Kidney (tissue), 22 donors: ENCODE measurements at places on chromosomes 7 and 10. TPM values are rescaled to one million over a fixed set of nuclear protein-coding genes. Genes with fewer than 3 reads are reported as not detected.
A peak's percentile ranks its signal among the peaks of the same experiment; 100 is the strongest.

Gene PLEKHS1
- total RNA-seq, result 0.41 TPM

Gene H2BK1
- total RNA-seq, result not detected

Gene TCAF2
- total RNA-seq, result 4.2 TPM

Gene MALRD1
- total RNA-seq, result 2.0 TPM

Gene NODAL
- not detected for total RNA-seq

Gene CUBN
- 14.8 TPM for total RNA-seq

Gene ADRB1
- total RNA-seq, result 0.72 TPM

Gene CYP26C1
- total RNA-seq, result 0.35 TPM

DNA sequence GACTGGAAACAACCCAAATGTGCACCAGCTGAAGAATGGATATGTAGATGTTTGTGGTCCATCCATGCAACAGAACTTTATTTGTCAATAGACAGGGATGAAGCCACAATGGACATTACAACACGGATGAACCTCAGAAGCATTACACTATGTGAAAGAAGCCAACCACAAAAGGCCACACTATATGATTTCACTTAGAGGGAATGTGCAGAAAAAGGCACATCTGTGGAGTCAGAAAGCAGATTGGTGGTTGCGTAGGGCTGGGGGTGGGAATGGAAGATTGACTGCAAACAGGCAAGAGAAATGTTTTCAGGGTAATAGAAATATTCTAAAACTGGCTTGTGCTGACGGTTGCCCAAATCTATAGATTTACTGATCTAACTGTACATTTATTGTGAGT, 34.3 kb upstream of the WASHC2A start:
- no peak for DNase-seq
- no peaks in the 10 kb centered on the region for H3K27me3 ChIP-seq
- no peaks in the 10 kb centered on the region for H3K4me1 ChIP-seq
- no peak overlapping the region for H3K27ac ChIP-seq
- H3K36me3 ChIP-seq, result no peaks in the 10 kb centered on the region
- no peak overlapping the region for H3K4me3 ChIP-seq

- no peaks in the 10 kb centered on the region for H3K4me1 ChIP-seq
- H3K36me3 ChIP-seq, result no peaks in the 10 kb centered on the region
- no peak overlapping the region for H3K27ac ChIP-seq
- no peaks in the 10 kb centered on the region for H3K27me3 ChIP-seq
These were observed 123.3 kb downstream of the TWIST1 start for GRCh38 chr7:18993933-18994668.

- no peaks in the 10 kb centered on the region for H3K4me1 ChIP-seq
- H3K27ac ChIP-seq, result no peak overlapping the region
- H3K27me3 ChIP-seq, result no peaks in the 10 kb centered on the region
- H3K36me3 ChIP-seq, result peaks cover 11% of the 10 kb centered on the region
These were observed 4.9 kb downstream of the SMARCD3 start for GRCh38 chr7:151243408-151244195.

DNA sequence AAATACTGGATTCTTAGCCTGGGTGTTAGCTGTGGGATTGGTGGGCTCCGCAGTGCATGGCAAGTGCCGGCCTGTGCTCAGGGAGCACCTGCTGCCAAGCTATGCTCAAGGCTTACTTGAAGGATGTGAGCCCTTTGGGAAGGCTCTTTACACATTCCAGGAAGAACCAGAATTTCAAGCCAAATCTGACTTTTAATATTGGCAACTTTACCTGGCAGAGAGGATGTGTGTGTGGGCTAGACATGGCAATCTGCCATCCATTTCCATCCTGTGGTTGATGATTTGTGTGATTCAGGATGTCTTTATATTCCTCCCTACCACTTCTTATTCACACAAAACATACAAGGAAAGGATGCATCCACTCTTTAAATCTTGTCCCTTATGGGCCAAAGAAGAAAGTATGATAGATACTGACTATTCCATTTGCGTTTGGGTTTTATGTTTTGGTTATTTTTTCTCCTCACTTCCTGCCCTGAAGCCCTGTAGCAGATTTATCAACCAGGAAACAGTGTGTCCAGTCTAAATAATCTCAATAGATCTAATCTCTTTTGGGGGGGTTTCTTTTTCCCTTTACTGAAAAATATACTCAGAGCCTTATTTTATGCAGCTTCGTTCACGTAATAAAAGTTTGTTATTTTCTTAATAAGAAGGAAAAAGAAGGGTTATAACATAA, 247.1 kb downstream of the COBL start:
- DNase-seq, result no peak
- no peak overlapping the region for H3K4me3 ChIP-seq
- H3K27ac ChIP-seq, result peak overlapping the region; percentile 24

DNA sequence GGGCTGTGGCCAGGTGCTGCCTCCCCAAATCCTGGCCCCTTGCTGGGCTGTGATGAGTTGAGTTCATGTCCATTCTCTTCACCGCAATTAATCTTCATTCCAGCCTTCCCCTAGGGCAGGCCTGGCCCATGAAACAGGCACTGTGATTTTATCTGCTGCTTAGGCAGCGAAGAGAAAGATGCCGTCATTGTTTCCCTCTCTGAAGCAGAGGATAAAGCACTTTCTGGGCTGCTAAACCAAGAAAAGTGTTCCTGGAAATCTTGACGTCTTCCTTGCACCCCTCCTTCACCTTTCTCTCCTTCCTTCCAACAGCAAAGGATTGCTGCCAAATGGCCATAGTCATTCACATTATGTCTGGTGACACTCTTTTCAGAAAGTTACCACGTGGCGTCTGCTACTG, 265.9 kb downstream of the ZEB1 start:
- H3K4me3 ChIP-seq, result no peak overlapping the region
- no peaks in the 10 kb centered on the region for H3K36me3 ChIP-seq
- no peak for DNase-seq
- peaks cover 21% of the 10 kb centered on the region for H3K4me1 ChIP-seq

GRCh38 chr7:8236780-8237407, 25.1 kb downstream of the ICA1 start:
- H3K36me3 ChIP-seq, result no peaks in the 10 kb centered on the region
- no peak overlapping the region for H3K4me3 ChIP-seq
- no peaks in the 10 kb centered on the region for H3K4me1 ChIP-seq

GRCh38 chr10:15242261-15242840, 73.9 kb upstream of the NMT2 start:
- H3K36me3 ChIP-seq, result no peaks in the 10 kb centered on the region
- H3K27ac ChIP-seq, result no peak overlapping the region
- no peaks in the 10 kb centered on the region for H3K27me3 ChIP-seq
- H3K4me1 ChIP-seq, result no peaks in the 10 kb centered on the region
- peak; percentile 51 for DNase-seq
- no peak overlapping the region for H3K4me3 ChIP-seq

DNA sequence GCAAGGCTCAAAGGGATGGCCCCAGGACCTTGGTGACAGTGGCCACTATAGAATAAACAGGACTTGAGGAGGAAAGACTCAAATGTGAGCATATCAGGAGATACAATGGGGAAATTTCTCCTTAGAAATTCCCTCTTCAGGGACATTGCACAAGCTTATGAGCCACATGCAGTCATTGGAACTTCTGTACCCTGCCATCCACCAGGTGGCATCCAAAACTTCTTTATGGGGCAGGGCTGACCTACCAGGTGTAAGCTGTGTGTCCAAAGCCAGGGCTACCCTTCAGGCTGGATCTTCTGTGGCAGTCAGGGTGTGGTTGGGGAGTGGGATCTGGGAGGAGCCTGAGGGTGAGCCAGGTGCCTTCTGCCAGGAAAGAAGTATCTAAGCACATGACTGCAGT, 36.6 kb upstream of the LRRC18 start:
- peak; percentile 29 for DNase-seq
- no peaks in the 10 kb centered on the region for H3K4me1 ChIP-seq
- H3K27ac ChIP-seq, result no peak overlapping the region
- H3K4me3 ChIP-seq, result no peak overlapping the region
- no peaks in the 10 kb centered on the region for H3K36me3 ChIP-seq
- H3K27me3 ChIP-seq, result peaks cover 2% of the 10 kb centered on the region

GRCh38 chr10:33638891-33639290, 304.4 kb upstream of the NRP1 start:
- DNase-seq, result no peak
- H3K27ac ChIP-seq, result no peak overlapping the region

- H3K27me3 ChIP-seq, result no peaks in the 10 kb centered on the region
- H3K4me1 ChIP-seq, result peaks cover 12% of the 10 kb centered on the region
- no peak overlapping the region for H3K27ac ChIP-seq
- no peaks in the 10 kb centered on the region for H3K36me3 ChIP-seq
- no peak for DNase-seq
- H3K4me3 ChIP-seq, result no peak overlapping the region
These were observed 56.6 kb downstream of the CUX1 start for GRCh38 chr7:101874028-101874427.
